Stimulated activated CD8-positive, alpha-beta memory T cell treated with anti-CD3 and anti-CD28 coated beads, Interleukin-4, amount 100 ng/mL, for 1 hour (primary cell): ENCODE measurements at places on chromosomes 3 and 15.

DNA sequence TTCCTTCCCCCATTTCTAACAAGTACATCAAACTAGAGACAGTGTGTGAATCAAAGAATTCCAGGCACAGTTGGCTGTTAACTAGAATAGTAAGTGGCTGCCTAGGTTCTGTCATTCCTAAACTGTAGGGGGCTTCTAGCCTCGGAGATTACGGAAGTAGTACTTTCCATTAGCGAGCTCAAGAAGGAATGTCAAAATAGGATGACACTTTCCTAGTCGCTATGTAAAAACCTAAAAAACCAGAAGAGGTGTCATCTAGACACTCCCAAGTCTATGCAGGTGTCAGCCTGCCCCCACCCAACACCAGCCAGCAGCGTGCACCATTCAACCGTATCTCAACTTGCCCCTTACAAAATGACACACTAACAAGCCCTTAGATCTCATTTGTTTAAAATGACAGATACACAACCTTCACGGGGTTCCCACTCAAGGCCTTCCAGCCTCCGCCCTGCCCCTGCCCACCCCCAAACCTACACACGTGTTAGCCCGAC is 874 bp downstream of the INO80 start:
- no peak for DNase-seq

DNA sequence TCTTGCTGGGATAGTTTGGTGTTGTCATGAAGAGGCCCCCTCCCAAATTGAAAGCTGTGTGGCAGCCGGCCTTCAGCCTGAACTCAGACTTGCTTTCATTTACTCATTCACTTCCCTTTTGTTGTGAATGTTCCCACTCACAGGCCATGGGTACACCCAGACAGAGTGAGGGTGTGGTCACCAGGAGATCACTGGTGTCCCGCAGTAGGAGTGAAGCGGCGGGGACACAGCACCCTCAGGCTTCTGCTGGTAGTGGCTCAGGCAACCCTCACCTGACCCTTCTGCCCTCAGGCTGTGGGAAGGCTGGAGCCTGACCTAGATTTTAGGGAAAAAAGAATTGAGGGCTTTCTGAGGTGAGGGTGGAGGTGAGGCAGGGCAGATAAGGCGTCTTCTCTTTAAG is 244.4 kb downstream of the SOX2 start:
- DNase-seq = no peak

GRCh38 chr15:84685304-84685703 is 27.3 kb upstream of the NMB start:
- DNase-seq = no peak

DNA sequence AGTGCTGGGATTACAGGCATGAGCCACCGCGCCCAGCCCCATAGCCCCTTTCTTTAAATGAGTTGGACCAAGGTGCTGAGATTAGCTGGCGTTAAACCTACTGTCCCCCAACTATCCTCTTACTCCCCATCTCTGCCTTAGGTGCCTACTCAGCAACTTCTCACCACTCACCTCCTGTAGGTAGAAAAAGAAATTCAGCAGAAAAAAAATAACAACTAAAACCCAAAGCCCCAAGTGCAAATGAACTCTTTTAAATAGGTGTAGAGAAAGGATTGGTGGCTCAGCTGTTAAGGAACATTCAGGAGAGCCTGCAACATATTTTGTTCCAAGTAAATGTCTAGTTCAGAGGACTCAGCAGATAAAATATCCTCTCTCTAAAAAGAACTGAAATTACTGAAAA is 19.5 kb downstream of the SAMD7 start:
- DNase-seq = no peak

- DNase-seq = no peak
Measured at GRCh38 chr3:126035362-126036050, 48.4 kb downstream of the SLC41A3 start.
